ENCODE measurements at places on chromosomes 4 and X. TPM values are rescaled to one million over a fixed set of nuclear protein-coding genes. Genes with fewer than 3 reads are reported as not detected.

The NSG1 gene
- total RNA-seq, result 31.8 TPM

DNA sequence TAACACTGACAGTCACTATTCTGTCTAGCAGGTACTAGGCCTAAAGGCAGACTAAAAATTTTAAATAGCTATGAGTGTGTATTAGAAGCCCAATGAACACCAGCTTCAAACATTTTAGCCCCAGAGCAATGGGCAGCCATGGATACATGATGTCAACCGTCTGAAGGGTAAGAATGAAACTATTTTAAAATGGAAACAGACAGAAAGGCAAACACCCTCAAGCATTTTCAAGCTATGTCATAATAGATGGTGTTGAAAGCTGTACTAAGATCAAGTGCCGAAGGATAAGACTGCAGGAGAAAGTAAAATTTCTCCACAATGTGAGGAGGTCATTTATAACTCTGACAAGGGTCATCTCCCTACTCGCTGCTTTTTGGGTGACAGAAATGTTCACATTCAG is 225.0 kb downstream of the COL25A1 start:
- H3K36me3 ChIP-seq, result no peaks in the 10 kb centered on the region
- no peaks in the 10 kb centered on the region for H3K4me1 ChIP-seq
- H3K4me3 ChIP-seq, result no peak overlapping the region
- DNase-seq, result no peak

The FMR1NB gene
- 0.36 TPM for total RNA-seq

The RHOXF2 gene
- not detected for total RNA-seq

The UGT2A1 gene
- not detected for total RNA-seq

GRCh38 chr4:70874268-70875156 is 27.7 kb upstream of the MOB1B start:
- no peaks in the 10 kb centered on the region for H3K4me1 ChIP-seq
- H3K27ac ChIP-seq, result no peak overlapping the region
- H3K36me3 ChIP-seq, result no peaks in the 10 kb centered on the region

DNA sequence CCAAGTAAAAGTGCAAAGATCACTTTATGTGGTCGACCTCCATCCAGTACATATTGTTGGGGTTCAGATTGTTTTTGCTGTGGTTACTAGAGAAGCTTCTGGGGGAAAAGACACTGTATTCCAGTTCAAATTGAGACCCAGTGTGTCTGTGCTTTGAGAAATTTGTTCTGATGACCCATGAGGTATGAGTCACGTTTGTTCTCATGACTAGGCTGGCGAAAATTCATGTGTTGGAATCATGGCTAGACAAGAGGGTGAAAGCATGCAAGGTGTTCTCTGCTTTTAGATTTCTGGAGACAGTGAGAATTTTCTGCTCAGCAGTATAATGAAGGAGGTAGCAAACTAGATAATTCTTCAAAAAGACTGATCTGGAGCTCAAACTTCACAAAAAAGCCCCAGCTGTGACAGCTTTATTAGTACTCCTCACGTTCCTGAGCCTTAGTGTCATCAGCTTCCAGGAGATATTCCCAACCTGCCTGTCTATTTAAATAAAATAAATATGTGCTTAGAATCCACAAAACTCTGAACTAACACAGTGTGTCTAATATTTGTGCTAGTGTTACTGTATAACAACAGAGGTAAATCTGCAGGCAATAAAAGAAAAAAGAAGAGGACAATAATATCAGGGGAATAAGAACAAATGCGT is 24.4 kb upstream of the FAM47B start:
- no peaks in the 10 kb centered on the region for H3K36me3 ChIP-seq
- H3K27me3 ChIP-seq, result no peaks in the 10 kb centered on the region
- no peak overlapping the region for H3K4me3 ChIP-seq
- H3K27ac ChIP-seq, result no peak overlapping the region

The SCD5 gene
- 138 TPM for total RNA-seq

Data from ovary (tissue), 10 donors.